Lung (tissue), 17 donors: ENCODE measurements at places on chromosomes 6 and 20. TPM values are rescaled to one million over a fixed set of nuclear protein-coding genes. Genes with fewer than 3 reads are reported as not detected.

Gene HBS1L
- 76.3 TPM for total RNA-seq

Gene ASIP
- total RNA-seq: not detected

Gene GGTLC1
- 4.2 TPM for total RNA-seq

Gene STK38
- 23.2 TPM for total RNA-seq

Gene SCRT2
- not detected for total RNA-seq

Gene BPIFB1
- 61.9 TPM for total RNA-seq

Gene RFX6
- total RNA-seq: 1.5 TPM

Gene PPP1R14C
- total RNA-seq: 68.4 TPM

GRCh38 chr6:144722154-144722737, 437.1 kb downstream of the UTRN start:
- H3K36me3 ChIP-seq: no peaks in the 10 kb centered on the region
- no peak overlapping the region for H3K4me3 ChIP-seq
- peaks cover 2% of the 10 kb centered on the region for H3K4me1 ChIP-seq
- DNase-seq: no peak
- no peaks in the 10 kb centered on the region for H3K27me3 ChIP-seq

- H3K27me3 ChIP-seq: no peaks in the 10 kb centered on the region
- H3K36me3 ChIP-seq: no peaks in the 10 kb centered on the region
- no peak for DNase-seq
These were observed 8.9 kb downstream of the GLP1R start for GRCh38 chr6:39057251-39058155.

- H3K27me3 ChIP-seq: no peaks in the 10 kb centered on the region
- no peak for DNase-seq
- H3K36me3 ChIP-seq: no peaks in the 10 kb centered on the region
- H3K27ac ChIP-seq: no peak overlapping the region
These were observed 113.2 kb downstream of the PRDM1 start for GRCh38 chr6:106199331-106199730.

DNA sequence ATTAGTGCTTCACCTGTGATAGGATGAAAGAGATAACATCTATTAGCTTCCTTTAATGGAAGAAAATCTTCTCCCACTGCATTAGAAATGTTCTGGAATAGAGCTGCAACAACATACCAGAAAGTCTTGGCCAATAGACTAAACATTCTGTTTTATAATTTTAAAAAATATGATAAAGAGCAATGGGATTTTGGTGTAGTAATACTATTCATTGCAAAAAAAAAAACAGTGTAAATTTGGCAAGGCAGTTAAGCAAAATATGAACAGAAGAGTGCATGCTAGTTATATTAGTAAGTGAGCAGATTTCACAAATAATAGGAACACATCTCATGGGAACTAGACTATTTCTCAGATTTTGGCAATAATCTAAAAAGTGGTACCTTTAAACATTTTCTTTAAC, 43.3 kb downstream of the SOX4 start:
- no peak overlapping the region for H3K27ac ChIP-seq
- no peaks in the 10 kb centered on the region for H3K27me3 ChIP-seq
- H3K36me3 ChIP-seq: no peaks in the 10 kb centered on the region

DNA sequence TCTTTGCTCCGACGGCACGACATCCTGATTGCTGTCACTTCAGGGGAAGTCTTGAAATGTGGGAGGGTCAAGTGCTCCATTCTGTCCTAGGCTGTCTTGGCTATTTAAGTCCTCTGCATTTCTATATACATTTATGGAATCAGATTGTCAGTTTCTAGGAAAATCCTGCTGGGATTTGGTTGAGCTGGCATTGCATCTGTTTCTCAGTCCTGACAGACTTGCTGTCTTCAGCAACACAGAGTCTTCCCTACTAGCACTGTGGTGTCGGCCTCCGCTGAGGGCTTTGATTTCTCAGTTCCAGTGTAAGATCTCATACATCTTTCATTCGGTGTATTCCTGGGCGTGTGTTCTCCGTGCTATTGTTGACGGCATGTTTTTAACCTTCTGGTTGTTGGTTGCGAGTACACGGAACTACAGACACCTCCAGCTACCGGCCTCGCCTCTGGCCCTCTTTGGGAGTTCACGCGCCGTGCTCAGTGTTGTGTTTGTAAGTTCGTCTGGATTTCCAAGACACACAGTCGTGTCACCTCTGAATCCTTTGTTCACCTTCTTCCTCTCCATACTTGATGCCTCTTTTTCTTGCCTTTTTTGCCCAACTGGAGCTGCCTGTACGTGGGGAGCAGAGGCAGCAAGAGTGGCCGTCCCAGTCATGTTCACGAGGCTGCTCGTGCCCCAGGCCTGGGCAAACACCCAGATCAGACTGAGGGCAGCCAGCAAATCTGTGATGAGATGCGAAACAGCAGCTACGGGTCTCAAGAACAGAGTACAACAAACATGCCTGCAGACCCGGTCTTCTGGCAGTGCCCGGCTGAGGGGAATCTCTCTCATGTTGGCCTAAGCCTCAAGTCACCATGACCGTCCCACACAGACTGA, 92.8 kb downstream of the TAF4 start:
- H3K4me1 ChIP-seq: no peaks in the 10 kb centered on the region
- no peak overlapping the region for H3K27ac ChIP-seq
- H3K27me3 ChIP-seq: no peaks in the 10 kb centered on the region
- no peak for DNase-seq

DNA sequence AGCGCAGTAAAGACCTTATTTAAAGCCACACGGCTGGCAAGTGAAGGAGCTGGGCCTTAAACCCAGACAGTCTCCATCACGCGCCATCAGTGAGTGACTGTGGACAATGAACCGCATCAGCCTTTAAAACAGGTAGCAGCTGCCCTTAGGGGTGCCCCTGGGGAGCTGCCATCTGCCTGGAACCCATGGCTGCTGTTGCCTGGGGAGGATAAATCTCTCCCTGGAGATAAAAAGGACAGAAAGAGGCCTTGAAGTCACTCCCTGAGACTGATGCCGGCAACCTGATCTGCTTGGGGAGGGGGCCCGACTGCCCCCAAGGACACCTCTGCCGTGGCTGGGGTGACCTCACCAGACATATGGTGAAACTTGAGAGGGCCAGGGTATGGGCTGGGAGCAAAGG, 73.5 kb downstream of the PREX1 start:
- H3K27ac ChIP-seq: no peak overlapping the region
- no peaks in the 10 kb centered on the region for H3K4me1 ChIP-seq
- H3K36me3 ChIP-seq: no peaks in the 10 kb centered on the region
- no peak overlapping the region for H3K4me3 ChIP-seq
- H3K27me3 ChIP-seq: no peaks in the 10 kb centered on the region

- H3K27ac ChIP-seq: no peak overlapping the region
- no peaks in the 10 kb centered on the region for H3K27me3 ChIP-seq
- no peaks in the 10 kb centered on the region for H3K36me3 ChIP-seq
- no peak overlapping the region for H3K4me3 ChIP-seq
These were observed 5.5 kb downstream of the PNLDC1 start for GRCh38 chr6:159805440-159806020.

- no peaks in the 10 kb centered on the region for H3K36me3 ChIP-seq
- no peak for DNase-seq
- H3K4me1 ChIP-seq: peaks cover 17% of the 10 kb centered on the region
- no peaks in the 10 kb centered on the region for H3K27me3 ChIP-seq
- no peak overlapping the region for H3K4me3 ChIP-seq
These were observed 19.4 kb downstream of the RAMACL start for GRCh38 chr6:166567107-166567506.

GRCh38 chr20:37364013-37364926, 18.3 kb downstream of the SRC start:
- no peaks in the 10 kb centered on the region for H3K4me1 ChIP-seq
- peaks cover 20% of the 10 kb centered on the region for H3K36me3 ChIP-seq
- no peak overlapping the region for H3K27ac ChIP-seq
- H3K4me3 ChIP-seq: no peak overlapping the region
- no peak for DNase-seq

DNA sequence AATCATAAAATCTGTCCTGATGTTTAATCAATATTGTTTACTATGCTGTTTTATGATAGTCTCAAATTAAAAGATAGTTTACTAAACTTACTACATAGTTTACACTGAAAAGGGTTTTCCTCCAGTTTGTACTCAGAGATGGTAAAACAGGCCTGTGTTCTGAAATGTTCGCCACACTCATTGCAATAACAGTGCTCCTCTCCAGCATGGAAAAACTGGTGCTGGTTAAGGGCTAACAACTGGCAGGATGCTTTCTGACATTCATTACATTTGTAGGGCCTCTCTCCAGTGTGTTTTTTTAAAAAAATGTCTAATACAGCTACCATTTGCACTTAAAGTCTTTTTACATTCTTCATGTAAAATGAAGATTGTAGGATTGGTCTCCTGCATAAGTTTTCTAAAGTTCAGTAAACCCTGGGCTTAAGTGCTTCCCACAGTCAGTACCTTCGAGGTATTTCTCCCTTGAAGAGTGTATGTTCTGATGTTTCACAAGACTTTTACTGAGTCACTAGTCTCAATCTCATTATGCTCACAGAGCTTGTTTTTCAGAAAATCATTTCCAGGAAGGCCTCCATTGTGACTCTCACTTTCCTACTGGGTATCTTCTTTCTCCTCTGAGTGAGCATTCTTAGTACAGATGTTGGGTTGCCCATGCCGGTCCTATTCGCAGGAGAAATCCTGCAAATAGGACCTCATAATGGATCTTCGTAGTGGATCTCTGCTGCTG, 8.7 kb upstream of the ZSCAN12 start:
- H3K4me1 ChIP-seq: no peaks in the 10 kb centered on the region
- no peaks in the 10 kb centered on the region for H3K36me3 ChIP-seq
- H3K4me3 ChIP-seq: no peak overlapping the region

- peak; percentile 30 for DNase-seq
- no peak overlapping the region for H3K4me3 ChIP-seq
- H3K4me1 ChIP-seq: no peaks in the 10 kb centered on the region
- no peaks in the 10 kb centered on the region for H3K27me3 ChIP-seq
- H3K27ac ChIP-seq: no peak overlapping the region
These were observed 63.0 kb downstream of the RIPOR3 start for GRCh38 chr20:50628332-50628731.

GRCh38 chr6:122548281-122548680, 61.9 kb upstream of the PKIB start:
- H3K4me1 ChIP-seq: no peaks in the 10 kb centered on the region

DNA sequence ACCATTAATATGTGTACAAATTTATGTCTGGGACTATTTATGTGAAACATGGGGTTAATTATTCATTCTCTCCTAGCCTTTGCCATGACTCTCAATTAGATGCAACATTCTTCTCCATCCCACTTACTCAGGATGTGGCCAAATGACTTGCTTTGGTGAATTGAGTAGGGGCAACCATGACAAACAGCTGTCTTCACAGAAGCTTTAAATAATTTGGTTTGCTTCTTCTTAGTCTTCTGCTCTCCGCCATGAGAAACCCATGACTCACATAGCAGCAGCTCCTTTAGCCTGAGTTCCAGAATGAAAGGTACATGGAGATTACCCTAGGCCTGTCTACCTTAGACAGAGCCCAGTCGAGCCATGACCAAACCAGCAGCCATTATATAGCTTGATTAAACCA, 74.7 kb downstream of the FRK start:
- no peak overlapping the region for H3K4me3 ChIP-seq
- no peak for DNase-seq
- H3K27ac ChIP-seq: no peak overlapping the region
- no peaks in the 10 kb centered on the region for H3K4me1 ChIP-seq

DNA sequence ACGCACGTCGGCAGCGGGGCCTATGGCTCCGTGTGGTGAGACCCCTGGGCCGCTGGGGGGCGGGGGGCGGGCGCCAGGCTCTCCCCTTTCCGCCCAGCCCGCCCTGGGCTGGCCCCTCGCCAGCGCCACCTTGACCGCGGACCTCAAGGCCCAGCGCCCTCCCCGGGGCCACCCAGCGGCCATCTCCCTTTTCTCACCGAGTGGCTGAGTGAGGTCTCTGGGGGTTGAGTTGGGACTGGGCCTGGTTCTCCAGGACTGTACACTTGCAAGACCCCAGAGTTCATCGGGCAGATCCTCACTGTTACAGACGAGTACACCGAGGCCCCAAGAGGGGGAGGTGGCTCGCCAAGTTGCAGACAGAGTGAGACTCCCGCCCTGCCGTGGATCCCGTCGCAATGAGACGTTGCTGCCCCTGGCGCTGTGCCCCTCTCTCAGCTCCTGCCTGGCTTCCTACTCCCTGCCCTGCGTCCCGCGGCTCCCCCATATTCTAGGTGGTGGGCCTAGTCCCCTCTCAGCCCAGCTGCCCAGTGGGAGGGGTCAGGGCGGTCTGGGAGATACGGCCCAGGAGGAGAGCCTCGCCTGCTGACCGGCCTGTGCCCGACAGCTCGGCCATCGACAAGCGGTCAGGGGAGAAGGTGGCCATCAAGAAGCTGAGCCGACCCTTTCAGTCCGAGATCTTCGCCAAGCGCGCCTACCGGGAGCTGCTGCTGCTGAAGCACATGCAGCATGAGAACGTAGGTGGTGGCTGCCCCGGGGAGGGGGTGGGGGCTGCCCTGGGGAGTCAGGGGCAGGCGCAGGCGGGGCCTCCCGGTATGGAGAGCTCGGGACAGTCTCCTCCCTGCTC, 576 bp downstream of the MAPK13 start:
- H3K27ac ChIP-seq: peak overlapping the region; percentile 79
- peak; percentile 63 for DNase-seq
- H3K4me1 ChIP-seq: peaks cover 22% of the 10 kb centered on the region
- peak overlapping the region; percentile 23 for H3K4me3 ChIP-seq

DNA sequence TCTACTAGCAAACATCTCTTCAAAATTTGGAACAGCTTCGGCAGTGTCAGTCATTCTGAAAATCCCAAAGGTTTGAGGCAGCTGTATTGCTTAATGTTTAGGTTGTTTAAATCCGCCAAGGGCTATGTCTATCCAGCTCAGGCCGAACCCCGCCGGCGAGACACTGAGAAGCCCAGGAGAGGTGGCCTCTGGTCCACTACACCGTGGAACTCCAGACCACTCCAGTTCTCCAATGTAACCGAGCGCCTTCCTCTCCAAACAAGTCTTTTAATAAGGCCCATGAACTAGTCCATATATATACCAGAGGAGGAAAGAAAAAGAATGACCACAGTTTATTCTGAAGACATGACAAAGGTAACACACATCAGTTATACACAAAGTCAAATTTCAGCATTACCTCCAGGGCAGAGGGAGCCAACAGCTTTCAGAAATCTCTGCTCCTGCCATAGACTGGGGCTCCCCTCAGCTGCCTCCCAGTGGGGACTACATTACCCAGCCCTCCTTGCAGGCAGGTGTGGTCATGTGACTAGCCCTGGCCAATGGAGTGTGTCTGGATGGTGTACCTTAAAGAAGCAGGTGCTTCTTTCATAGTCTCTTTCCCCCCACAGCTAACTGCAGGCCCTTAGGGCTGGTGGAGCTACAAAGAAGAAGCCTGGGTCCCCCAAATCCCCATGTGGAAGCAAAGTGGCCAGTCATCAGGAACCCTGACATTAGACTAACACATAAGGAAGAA, at the start of gene RAMACL:
Gene RAMACL, minus strand, starts transcription at position 255 of the 733 bp plus-strand sequence. Its CDS starts 201 bp downstream, at position 54.
- H3K36me3 ChIP-seq: no peaks in the 10 kb centered on the region
- DNase-seq: no peak
- no peak within 1 kb of the TSS for H3K4me3 ChIP-seq
- H3K27me3 ChIP-seq: no peaks in the 10 kb centered on the region
- H3K4me1 ChIP-seq: no peaks in the 10 kb centered on the region

DNA sequence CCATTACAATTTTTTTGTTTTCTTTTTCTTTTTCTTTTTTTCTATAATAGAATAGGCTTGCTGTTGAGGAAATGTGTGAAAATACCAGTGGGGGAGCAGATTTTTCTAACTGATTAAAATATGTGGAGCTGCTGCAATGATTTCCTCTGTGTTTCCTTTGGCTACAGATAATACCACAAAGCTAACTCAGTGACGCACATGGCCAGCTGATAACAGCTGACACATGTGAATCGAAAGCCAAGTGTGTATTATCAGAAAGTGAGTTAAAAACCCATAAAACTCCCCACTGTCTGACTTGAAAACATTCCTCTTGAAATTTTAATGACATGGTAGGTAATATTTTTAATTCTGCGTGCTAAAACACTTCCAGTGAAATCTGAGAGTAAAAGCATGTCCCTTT, 70.8 kb upstream of the AHI1 start:
- no peak for DNase-seq
- no peaks in the 10 kb centered on the region for H3K4me1 ChIP-seq
- H3K27me3 ChIP-seq: no peaks in the 10 kb centered on the region
